ENCODE measurements at places on chromosomes 12 and 14.

DNA sequence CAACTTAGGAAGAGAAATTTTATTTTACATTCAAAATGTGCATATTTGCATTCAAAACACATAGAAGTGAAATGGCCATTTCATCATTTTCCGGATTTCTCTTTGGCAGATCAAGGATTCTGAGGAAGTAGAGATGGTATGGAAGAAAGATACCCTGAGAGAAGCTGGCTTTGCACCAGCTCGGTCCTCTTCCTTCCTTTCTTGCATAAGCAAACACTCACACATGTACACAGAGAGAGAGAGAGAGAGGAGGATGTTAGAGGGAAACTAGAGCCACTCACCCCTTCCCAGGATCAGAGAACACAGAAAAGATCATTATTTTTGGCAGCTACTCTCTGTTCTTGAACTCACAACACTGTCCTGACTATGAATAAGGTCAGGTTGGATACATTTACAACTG, 15.6 kb upstream of the PLEKHD1 start:
- DNase-seq, result no peak

GRCh38 chr14:74569806-74570591, 42.0 kb downstream of the LTBP2 start:
- no peak for DNase-seq

DNA sequence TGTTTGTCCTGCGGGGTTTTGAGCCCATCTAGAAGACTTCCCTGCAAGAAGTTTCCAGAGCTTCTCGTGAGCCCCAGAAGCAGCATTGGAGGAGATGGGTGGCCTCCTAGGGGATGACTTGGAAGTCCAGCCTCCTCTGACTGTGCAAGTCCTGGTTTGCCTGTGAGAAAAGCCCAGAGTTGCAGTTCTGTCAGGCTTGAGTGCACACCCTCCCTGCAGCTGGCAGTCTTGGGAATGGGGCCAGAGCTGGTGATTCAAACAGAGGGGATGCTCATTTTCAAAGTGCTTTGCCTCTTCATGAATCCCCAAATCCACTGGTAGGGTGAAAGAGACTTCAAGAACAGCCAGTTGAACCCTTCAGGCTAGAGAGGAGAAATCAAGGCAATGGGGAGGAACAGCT, 3.9 kb upstream of the PPP1R1A start:
- no peak for DNase-seq

DNA sequence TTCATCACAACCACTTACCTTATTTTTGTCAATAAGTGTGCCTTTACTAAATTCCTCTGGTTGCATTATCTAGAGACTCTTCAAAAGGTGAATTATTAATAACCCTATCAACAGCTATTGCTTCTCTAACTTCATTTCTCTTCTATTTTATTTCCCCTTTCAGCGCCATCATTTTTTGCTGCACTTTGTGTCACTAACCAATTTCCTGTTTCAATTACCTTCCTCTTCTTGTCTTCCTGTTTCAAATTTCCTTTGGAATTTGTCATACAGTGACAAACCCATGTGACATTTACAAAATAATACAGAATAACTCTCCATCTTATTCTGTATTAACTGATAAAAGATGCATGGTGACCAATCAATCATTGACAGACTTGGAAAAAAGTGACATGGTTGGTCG, 12.2 kb upstream of the CLEC2A start:
- DNase-seq, result no peak

Data from NCI-H446 (cell line).